Activated CD4-positive, alpha-beta T cell treated with anti-CD3 and anti-CD28 coated beads for 1 hour (primary cell): ENCODE measurements at places on chromosomes 5 and 9.

DNA sequence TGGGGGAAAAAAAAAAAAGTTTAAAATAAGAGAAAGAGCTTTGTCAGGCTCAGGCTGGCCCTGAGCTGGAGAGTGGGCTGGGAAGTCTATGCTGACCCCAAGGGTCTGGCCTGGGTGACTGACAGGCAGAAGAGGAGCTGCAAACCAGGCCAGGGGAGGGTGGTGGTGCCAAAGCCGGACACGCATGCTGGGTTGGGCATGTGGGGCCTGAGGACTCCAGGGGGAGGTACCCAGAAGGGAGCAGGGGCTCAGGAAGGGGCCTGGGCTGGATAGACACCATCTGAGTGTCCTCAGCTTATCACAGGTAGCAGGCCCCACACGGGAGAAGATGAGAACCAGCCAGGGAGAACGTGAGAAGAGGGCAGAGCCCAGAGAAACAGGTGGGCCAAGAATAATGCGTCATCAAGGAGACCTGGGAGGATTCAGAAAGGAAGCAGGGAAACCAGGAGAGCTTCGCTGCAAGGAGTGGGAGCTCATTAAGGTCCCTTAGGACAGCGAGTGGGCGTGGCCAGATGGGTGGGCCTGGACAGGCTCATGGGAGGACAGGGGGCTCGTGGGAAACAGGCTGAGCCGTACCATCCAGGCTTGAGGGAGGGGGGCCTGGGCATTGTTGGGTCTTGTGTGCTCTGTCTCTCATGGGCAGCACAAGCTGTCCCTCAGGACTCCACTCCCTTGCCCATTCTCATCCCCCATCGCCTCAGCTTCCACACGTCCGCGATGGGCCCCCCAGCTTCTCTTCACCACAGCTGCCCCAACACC lies 16.0 kb downstream of the TMOD1 start:
- no peak for DNase-seq

- DNase-seq = no peak
Measured at GRCh38 chr5:138952962-138953361, 77.8 kb upstream of the LRRTM2 start.

DNA sequence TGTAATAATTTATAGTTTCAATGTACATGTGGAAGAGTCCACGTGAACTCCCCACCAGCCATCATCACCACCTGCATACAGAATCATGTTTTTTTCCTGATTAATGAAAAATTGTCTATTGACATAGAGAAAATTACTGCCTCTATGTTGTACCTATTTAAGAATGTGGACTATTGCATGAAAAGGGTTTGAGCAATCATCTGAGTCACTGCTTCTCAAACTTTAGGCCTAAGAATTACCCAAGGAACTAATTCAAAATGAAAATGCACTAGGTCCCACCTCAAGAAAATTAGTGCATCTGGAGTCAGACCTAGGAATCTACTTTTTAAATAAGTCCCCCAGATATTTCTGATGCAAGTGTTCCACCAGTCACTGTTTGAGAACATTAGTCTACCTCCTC lies 709.3 kb downstream of the MAT2B start:
- no peak for DNase-seq

DNA sequence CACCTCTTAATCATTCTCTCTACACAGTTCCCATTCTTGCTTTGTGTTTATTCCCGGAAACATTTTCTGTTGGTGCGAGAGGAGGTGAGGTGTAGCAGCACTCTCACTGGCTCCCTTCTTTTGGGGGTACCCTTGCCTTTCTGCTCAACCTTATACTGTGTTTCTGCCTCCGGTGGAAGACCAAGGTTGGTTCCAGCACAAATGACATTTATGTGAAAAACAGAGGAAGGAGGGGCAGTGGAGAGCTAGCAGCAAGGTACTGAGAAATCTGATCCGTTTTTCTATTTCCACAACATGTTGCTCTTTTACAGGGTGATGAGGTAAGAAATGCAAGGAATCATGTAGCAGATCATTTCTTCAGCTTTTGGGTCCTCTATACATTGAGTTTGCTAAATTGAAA lies 648.0 kb upstream of the DMAC1 start:
- no peak for DNase-seq

DNA sequence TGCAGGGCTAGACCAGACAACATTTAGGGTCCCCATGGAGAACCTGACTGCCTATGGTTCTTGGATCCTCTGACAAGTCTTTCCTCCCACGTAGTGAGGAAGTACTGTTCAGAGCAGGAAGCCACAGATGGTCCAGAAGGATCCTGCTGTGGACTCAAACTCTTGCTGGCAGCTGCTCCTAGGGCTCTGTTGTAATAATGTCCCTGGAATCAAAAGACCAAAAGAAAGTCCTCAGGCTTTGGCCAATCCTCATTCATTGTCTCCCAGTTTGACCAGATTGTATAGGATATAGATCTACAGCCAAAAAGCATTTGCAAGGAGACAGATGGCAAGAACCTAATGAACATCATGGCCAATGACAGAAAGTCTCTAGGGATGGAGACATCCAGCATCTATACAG lies 53.9 kb downstream of the SEMA6A start:
- no peak for DNase-seq

DNA sequence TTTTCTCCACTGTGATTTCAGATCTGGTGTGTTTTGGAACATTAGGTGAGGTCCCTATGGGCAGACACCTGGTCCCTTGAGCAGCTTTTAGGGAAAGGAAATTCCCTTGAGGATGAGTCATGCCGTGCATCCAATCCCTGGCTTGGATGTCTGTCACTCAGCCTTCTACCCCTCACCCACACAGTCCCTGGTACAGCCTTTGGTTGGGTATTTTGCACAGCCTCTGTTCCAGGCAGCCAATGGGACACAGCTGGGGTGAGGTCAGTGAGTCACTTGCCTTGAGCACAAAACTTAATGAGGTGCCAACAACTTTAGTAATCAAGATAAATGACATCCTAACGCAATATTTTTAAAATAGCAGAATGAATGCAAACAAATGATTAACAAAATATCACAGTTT lies 22.7 kb upstream of the SVEP1 start:
- no peak for DNase-seq

GRCh38 chr5:155004138-155004744 lies 9.3 kb upstream of the KIF4B start:
- no peak for DNase-seq

- no peak for DNase-seq
Measured at GRCh38 chr5:154806176-154806575, 44.2 kb downstream of the FAXDC2 start.
